ENCODE measurements at places on chromosomes 1 and 21.

DNA sequence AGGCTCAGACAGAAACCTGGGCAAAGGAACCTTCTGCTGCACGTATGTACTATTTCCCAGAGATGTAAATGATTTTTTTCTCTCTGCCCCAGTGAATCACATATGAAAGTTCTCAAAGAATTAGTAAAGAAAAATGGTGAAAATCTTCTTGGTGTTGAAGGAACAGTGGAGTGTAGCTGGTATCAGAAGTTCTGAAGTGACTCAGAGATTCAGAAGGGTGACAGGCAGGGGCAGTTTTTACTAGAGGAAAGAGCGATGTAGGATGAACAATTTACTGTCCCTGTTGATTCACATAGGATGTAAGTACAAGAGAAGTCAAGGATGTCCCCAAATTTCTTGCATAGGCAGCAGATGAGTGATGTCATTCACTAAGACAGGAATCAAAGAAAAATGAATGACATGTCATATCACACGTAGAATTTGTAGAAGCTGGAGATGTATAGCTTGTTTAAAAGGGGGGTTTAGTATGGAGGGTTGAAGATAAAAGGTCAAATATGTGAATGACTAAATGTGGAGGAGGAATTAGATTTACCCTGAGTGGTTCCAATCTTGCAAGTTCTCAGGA is 26.4 kb downstream of the WLS start:
- no peak for DNase-seq

- no peak for DNase-seq
Measured at GRCh38 chr21:15098181-15098580, 33.4 kb upstream of the NRIP1 start.

GRCh38 chr1:16116002-16116401 is 39.9 kb downstream of the EPHA2 start:
- peak; percentile 46 for DNase-seq

DNA sequence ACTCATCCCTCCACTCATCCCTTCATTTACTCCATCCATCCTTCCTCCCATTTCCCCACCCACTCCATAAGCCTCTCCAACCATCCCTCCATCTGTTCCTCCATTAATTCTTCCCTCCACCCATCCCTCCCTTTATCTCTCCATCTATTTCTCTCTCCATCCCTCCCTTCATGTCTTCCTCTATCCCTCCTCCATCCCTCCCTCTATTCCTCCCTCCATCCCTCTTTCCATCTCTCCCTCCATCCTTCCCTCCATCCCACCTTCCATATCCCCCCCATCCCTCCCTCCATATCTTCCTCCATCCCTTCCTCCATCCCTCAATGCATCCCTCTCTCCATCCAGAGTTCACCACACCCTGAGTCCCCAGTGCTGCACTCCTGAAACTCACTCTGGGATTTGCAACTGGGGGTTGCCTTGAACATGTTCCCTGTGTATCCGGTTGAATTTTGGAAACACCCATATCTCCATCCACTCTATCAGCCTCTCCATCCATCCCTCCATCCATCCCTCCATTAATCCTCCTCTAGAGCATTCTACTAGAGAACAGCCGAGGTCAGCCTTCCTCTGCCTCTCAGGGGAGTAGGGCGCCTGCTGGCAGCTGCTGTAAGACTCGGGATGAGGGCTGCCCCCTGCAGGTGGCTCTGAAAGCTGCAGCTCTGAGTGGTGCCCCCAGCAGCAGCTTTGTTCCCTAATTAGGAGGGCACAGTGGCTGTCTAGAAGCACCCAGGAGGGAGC is 39.4 kb downstream of the ABCG1 start:
- DNase-seq: no peak

DNA sequence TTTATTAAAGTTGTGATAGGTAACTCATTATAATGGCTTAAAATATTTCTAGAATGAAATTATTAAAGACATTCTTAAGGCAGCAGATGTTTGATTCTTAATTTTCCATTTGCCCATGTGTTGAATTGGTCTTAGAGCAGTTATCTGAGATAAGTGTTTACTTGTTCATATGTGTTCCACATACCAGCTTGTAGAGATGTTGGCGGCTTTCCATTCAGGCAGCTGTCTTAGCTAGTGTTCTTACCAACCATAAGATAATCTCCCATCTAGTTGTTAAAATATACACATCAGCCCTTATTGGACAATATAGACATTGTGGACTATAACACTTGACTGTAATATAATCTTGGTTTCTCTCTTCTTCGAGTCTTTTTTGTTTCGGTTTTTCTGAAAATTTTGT is 1372.9 kb upstream of the ADGRL2 start:
- DNase-seq: no peak

GRCh38 chr1:24745711-24746413 is 615 bp downstream of the CLIC4 start:
- DNase-seq: no peak

- no peak for DNase-seq
Measured at GRCh38 chr1:34330061-34330460, 153.4 kb downstream of the C1orf94 start.

- DNase-seq: no peak
Measured at GRCh38 chr1:39406533-39407450, 84.6 kb upstream of the BMP8A start.

GRCh38 chr21:44407493-44407892 is 47.8 kb upstream of the LRRC3 start:
- no peak for DNase-seq

DNA sequence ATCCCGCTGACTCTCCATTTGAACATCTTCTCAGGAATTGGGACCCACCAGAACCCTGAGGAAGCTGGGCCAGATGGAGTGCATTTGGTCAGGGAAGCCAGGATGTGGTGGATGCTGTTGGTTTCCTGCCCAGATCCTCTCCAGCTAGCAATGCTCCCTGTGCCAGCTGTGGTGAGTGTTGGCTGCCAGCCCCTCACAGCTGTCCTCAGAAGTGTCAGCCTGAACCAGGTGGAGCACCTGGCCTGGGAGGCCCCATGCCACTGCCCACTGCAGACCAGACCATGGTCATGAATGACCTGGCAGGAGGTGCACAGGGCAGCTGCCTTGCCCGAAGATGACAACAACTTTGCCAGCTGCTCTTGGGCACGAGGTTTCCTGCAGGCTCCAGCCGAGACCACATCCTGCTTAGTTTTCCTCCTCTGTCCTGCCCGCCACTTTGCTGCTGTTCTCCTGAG is 54.4 kb downstream of the PRSS38 start:
- DNase-seq: no peak

GRCh38 chr1:23902321-23903278 is 10.6 kb downstream of the CNR2 start:
- no peak for DNase-seq

- no peak for DNase-seq
Measured at GRCh38 chr1:165383599-165384405, 27.3 kb upstream of the LMX1A start.

DNA sequence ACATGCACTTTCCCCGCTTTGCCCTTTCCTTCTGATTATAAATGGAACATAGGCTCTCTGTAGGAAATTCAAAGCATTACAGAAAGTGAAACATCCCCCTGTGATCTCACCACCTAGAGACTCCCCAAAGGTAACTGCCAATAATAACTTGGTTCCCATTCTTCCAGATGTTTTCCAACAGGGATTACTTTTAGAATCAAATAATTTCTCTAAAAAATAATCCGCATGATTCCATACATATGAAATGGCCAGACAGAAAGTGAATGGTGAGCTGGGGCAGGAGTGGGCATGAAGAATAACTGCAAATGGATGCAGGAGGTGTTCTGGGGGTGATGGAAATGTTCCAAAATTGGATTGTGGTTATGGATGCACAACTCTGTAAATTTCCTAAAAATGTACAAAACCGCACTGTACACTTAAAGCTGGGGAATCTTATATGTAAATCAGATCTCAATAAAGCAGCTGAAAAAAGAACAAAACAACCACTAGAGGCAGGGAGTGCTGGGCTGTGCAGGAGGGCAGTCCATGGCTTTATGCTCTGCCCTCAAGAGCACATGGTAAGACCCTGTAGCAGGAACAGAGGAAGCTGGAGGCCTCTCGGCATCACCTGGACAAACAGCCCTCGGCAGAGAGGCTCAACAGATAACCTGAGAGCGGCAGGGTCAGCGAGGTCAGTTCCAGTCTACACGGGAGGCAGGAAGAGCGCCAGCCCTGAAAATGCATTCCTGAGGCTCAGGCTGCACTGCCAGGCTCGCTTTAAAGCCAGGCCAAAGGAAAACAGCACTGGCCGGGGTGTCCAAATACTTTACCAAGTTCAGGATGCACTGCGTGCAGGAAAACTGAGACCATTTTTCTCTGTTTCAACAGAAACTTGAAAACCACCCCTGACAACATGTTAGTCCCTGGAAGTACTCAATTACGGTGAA is 39.7 kb downstream of the CAPZB start:
- no peak for DNase-seq

GRCh38 chr21:39923476-39923875 is 56.2 kb downstream of the PCP4 start:
- no peak for DNase-seq

GRCh38 chr1:231966983-231967382 is 340.4 kb downstream of the DISC1 start:
- no peak for DNase-seq

DNA sequence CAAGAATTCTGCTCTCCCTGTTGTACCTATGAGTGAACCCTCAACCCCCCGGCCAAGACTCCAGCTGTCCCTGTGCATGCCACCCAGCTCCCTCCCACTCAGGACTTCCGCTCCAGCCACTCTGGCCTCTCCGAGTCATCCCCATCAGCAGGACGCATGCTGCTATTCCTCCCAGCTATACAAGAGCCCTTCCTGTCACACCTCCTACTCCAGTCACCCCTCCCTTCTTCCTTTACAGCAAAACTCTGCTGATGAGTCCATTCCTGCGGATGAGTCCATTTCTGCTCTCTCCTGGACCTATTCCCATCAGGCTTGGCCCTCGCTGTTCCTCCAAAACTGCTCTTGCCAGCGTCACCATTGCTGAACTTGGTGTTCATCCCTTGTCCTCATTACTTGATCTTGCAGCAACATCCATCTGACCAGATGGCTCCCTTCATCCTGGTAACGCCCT is 42.2 kb downstream of the H3-3A start:
- DNase-seq: no peak

DNA sequence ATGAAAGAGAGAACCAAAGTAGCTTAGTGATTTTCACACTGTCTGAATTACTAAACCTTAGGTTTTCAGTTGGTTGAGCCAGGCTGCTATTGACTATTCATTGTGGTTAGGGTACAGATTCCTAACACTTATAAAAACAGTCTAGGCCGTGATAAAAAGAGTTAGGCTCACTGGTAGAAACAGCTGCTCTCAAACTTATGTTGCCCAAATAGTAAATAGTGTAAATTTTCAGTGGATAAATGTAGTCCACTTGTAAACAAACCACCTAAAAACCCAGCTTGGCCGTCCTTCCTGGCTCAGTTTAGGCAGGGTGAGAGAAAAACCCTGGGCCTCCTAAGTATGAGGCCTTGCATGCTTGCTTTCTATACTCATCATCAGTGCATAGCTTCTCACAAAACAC is 34.9 kb downstream of the ARID1A start:
- no peak for DNase-seq

DNA sequence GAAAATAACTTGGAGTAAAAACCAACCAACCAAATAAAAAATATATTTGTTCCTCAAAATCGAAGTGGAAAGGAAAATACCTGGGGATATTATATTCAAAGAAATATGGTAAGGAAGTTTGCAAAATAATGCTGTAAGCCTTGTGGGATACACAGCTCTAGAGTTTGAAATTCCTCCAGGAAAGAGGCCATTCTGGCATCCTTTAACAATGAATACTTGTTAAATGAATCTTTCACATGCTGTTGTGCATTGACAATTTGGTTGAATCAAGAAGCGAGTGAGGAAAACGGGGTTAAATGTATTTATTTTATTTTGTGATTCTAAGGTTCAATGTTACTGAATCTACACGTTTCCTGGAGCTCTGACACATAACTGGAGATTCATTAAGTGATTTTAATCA is 30.5 kb upstream of the NTNG1 start:
- no peak for DNase-seq

GRCh38 chr1:246300626-246301549 is 206.2 kb downstream of the SMYD3 start:
- no peak for DNase-seq

DNA sequence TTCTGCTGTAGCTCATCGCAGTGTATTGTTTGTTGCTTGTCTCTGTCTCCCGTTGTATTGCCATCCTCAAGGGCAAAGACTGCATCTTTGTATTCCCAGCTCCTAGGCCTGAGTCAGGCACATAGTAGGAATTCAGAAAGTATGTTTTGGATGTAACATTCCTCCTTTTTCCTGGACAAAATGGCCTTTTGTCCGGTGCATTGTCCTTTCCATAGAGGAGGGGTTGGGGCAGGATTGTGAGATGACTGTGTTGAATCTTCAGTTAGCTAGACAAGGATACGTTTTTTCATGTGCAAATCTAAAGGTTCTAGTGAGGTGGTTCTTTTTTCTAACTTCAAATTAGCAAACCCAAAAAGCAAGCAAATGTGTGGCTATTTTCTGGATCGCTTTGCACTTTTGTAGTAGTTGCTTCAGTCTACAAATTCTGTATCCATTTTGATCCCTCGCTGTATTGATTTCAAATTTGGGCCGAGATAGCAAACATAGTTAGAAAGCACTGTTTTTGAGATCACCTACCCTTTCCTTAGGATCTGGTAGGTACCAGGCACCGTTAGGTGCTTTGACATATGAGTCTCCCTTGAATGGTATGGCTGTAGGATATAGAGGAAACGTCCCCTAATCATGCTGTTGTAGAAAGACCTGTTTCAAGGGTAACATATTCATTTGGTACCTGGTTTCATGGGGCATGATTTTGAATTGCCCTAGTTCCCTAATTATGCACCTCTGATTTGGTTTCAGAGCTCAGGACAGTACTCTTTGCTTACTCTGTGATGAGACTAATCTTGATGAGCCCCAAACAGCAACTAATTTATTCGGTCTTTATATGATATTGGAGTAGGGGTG is 1.2 kb downstream of the PPP1R8 start:
- DNase-seq: no peak

DNA sequence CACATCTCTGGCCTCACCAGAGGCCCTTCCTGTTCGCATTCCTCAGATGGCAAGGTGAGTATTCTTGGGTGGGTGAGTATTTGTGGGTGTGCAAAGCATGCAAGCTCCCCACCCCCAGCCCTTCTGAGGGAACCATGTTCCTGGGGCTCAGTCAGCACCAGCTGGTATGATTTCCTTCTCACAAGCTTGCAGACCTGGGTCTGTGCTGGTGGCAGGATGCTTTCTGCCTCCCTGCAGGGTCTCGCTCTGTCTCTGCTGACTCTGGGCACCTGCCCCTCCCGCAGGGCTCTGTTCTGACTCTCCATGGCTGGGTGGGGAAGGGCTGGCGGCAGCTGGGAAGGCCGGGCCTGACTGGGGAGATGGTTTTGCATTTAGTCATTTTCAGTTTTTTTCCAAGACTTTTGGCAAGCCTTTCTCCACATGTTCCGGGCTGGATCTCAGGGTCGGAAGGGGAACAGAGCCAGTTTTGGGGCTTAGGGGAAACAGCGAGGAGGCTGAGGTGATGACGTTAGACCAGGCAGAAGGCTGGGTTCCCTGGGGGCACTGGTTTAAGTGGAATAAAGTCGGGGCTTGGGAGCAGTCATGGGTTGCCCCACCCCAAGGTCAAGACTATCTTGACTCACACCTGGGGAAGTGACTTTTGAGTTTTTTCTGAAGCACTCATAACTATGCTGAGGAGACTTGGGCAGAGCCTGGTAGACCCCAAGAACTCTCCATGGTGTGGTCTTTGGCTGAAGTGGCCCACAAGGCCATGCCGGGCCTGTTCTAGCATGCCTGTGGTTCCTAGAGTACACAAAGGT is 6.2 kb downstream of the RASSF5 start:
- DNase-seq: peak; percentile 94
